ENCODE measurements at places on chromosomes 11 and 22. TPM values are rescaled to one million over a fixed set of nuclear protein-coding genes. Genes with fewer than 3 reads are reported as not detected.

Gene TENM4
- not detected for total RNA-seq

Gene KCTD21
- total RNA-seq: 5.2 TPM

- DNase-seq: no peak
- H3K4me1 ChIP-seq: no peaks in the 10 kb centered on the region
- no peak overlapping the region for H3K4me3 ChIP-seq
- peaks cover 4% of the 10 kb centered on the region for H3K27me3 ChIP-seq
- no peaks in the 10 kb centered on the region for H3K36me3 ChIP-seq
Observed at GRCh38 chr11:9039198-9039597, 35.4 kb upstream of the NRIP3 start.

- peak overlapping the region; percentile 97 for H3K27ac ChIP-seq
- H3K27me3 ChIP-seq: no peaks in the 10 kb centered on the region
- no peak for DNase-seq
- peaks cover 95% of the 10 kb centered on the region for H3K4me1 ChIP-seq
Observed at GRCh38 chr11:128468111-128468510, 119.2 kb downstream of the ETS1 start.

DNA sequence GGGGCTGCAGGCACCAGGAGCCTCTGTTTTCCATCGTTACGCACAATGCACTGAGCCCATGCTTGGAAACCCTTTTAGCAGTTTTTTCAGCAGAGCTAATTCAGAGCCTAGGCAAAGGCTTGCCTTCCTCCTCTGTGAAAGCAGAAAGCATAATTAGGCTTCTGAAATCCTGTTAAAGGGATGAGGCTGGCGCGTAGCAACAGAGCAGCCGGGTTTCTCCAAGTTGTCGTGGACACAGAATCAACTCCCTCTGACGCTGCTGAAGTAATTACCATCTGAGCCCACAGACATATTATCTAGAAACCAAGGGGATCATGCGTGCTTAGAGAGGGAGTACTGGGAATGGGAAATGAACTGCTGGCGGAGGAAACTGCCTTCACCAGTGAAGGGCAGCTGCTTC is 85.4 kb downstream of the MYO18B start:
- no peaks in the 10 kb centered on the region for H3K27me3 ChIP-seq
- no peaks in the 10 kb centered on the region for H3K36me3 ChIP-seq
- no peak for DNase-seq

GRCh38 chr22:50148991-50149721 is 21.4 kb upstream of the PANX2 start:
- peaks cover 2% of the 10 kb centered on the region for H3K4me1 ChIP-seq
- peaks cover 2% of the 10 kb centered on the region for H3K27me3 ChIP-seq
- no peaks in the 10 kb centered on the region for H3K36me3 ChIP-seq
- H3K27ac ChIP-seq: no peak overlapping the region
- no peak overlapping the region for H3K4me3 ChIP-seq
- peak; percentile 84 for DNase-seq

DNA sequence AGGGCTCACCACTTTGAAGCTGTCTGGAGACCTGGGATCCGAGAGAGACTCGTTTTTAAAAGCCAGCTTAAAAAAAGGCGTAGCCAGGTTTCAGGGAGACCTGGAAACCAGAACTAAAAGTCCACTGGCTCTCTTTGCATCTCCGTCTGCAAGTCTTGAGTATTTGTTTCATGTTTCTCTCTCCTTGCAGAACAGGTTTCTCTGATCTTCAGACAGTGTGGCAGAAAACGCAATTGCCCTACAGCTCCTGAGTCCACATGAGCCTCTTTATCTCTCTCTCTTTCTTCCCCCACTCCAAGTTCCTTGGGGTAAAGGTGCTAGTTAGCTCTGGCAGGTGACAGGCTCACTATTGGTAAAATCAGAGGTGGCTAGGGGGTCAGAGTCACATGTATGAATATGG is 67.0 kb upstream of the AMPD3 start:
- DNase-seq: no peak
- H3K4me3 ChIP-seq: no peak overlapping the region
- H3K4me1 ChIP-seq: no peaks in the 10 kb centered on the region
- H3K36me3 ChIP-seq: no peaks in the 10 kb centered on the region
- H3K27me3 ChIP-seq: peaks cover 29% of the 10 kb centered on the region

- H3K27me3 ChIP-seq: peaks cover 31% of the 10 kb centered on the region
- peak; percentile 76 for DNase-seq
- H3K4me1 ChIP-seq: peaks cover 26% of the 10 kb centered on the region
- peak overlapping the region; percentile 75 for H3K4me3 ChIP-seq
- H3K27ac ChIP-seq: peak overlapping the region; percentile 40
Observed at GRCh38 chr11:78417888-78418583, 416 bp upstream of the GAB2 start.

DNA sequence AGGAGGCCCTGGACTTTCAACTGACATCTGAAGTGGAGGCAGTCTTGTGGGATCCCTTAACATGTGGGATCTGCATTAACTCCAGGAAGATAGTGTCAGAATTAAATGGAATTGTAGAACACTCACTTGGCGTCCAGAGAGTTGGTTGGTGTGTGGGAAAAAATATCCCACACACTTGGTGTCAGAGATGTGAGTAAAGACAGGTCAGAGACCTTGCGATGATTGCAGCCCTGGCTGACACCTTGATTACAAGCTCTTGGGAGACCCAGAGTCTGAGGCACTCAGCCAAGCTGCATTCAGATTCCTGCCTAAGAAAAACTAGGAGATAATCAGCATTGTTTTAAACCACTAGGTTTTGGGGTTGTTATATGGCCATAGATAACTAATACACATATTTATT is 7.2 kb upstream of the TPCN2 start:
- peak overlapping the region; percentile 56 for H3K27ac ChIP-seq
- H3K4me3 ChIP-seq: no peak overlapping the region
- DNase-seq: no peak
- no peaks in the 10 kb centered on the region for H3K36me3 ChIP-seq

GRCh38 chr22:33600595-33600994 is 319.7 kb downstream of the LARGE1 start:
- no peak overlapping the region for H3K27ac ChIP-seq
- H3K27me3 ChIP-seq: peaks cover 2% of the 10 kb centered on the region
- no peaks in the 10 kb centered on the region for H3K36me3 ChIP-seq
- no peaks in the 10 kb centered on the region for H3K4me1 ChIP-seq

DNA sequence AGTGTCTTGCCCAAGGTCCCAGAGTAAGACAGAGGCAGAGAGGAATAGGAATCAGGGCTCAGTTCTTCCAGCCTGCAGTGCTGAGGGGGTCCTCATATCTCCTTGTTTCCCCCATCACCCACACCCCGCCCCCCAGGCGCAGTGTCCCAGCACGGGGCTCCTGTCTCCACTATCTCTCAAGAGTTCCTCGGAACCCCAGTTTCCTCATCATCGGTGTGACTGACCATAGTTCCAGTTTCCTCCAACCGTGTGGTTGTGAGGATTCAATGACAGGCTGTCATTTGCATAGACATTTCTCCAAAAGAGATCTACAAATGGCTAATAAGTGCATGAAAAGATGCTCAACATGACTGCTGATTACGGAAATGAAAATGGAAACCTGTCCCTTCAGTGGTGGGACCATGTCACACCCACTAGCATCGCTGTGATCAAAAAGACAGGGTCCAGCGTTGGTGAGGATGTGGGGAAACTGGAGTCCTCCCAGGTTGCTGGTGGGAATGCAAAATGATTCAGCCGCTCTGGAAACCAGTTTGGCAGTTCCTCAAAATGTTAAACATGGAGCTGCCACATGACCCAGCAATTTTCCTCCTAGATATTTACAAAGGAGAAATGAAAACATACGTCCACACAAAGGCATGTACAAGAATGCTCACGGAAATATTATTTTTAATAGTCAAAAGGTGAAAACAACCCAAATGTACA is 31.8 kb upstream of the PDGFB start:
- no peak overlapping the region for H3K27ac ChIP-seq
- H3K4me3 ChIP-seq: no peak overlapping the region
- H3K36me3 ChIP-seq: no peaks in the 10 kb centered on the region

Gene BDNF
- not detected for total RNA-seq

DNA sequence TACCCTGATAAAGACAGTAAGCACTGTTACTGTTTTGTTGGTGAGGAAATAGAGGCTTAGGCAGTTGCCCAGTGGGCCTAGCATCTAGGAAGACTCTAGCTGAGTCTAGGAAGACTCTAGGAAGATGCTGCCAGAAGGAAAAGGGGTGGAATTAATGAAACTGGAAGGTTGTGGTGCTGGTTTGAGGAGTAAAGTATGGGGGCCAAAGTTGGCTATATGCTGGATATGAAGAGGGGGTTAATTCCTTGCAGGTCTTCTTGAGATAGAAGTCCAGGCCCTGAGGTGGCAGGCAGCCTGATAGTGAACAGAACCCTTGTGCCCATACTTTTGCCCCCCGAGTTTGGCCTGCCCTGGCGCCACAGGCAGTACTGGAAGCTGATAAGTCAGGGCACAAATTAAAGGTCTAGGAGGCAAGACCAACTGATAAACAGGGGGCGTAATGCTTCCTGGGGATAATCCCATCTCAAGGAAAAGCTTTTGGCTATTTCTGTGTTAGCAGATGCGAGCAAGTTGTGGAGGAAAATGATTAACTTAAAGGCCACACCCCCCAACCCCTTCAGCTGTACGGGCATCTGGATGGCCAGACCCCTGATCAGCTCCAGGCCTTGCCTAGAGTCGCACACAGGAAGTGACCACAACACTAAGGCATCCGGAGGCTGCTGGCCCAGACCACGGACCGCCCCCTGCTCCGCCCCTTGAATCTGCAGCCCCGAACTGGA is 3.1 kb downstream of the ILK start:
- H3K27ac ChIP-seq: no peak overlapping the region
- H3K36me3 ChIP-seq: peaks cover 49% of the 10 kb centered on the region
- H3K27me3 ChIP-seq: no peaks in the 10 kb centered on the region
- DNase-seq: peak; percentile 86

Data from activated CD8-positive, alpha-beta T cell treated with anti-CD3 and anti-CD28 coated beads for 36 hours (primary cell).